ENCODE measurements at places on chromosomes 6 and 20.

GRCh38 chr6:108482559-108482958, 78.2 kb upstream of the FOXO3 start:
- H3K4me3 ChIP-seq, result no peak overlapping the region
- no peak overlapping the region for H3K27ac ChIP-seq
- H3K4me1 ChIP-seq, result no peaks in the 10 kb centered on the region
- H3K27me3 ChIP-seq, result no peaks in the 10 kb centered on the region

GRCh38 chr6:33183071-33183683, 9.1 kb downstream of the COL11A2 start:
- H3K4me1 ChIP-seq, result no peaks in the 10 kb centered on the region
- H3K36me3 ChIP-seq, result no peaks in the 10 kb centered on the region
- no peak for DNase-seq
- H3K27ac ChIP-seq, result no peak overlapping the region

- DNase-seq, result no peak
- H3K27me3 ChIP-seq, result no peaks in the 10 kb centered on the region
- no peak overlapping the region for H3K27ac ChIP-seq
- no peaks in the 10 kb centered on the region for H3K4me1 ChIP-seq
These were observed 95.1 kb upstream of the IYD start for GRCh38 chr6:150273457-150274309.

GRCh38 chr20:8271727-8272126, 139.7 kb downstream of the PLCB1 start:
- H3K4me3 ChIP-seq, result no peak overlapping the region
- no peaks in the 10 kb centered on the region for H3K4me1 ChIP-seq
- no peak overlapping the region for H3K27ac ChIP-seq

GRCh38 chr20:15703171-15703911, 869.9 kb downstream of the KIF16B start:
- DNase-seq, result peak; percentile 19
- H3K4me1 ChIP-seq, result no peaks in the 10 kb centered on the region
- no peaks in the 10 kb centered on the region for H3K36me3 ChIP-seq
- no peaks in the 10 kb centered on the region for H3K27me3 ChIP-seq
- H3K27ac ChIP-seq, result no peak overlapping the region

DNA sequence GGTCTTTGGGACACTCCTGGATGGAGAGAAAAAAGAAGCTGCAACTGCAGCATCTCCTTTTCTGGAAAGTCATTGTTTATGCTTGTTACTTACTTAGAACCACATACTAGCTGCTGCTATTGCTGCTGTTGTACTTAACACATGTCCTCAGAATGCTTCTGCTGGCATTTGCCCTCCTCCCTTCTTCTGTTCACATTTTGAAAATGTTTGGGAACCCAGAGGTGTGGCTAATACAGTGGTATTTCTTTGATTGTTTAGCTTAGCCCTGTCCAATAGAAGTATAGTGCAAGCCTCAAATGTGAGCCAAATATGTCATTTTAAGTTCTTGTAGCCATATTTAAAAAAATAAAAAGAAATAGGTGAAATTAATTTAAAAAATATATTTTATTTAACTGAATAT, 8.4 kb downstream of the DTD1 start:
- no peak overlapping the region for H3K4me3 ChIP-seq
- H3K4me1 ChIP-seq, result no peaks in the 10 kb centered on the region
- H3K27me3 ChIP-seq, result no peaks in the 10 kb centered on the region

DNA sequence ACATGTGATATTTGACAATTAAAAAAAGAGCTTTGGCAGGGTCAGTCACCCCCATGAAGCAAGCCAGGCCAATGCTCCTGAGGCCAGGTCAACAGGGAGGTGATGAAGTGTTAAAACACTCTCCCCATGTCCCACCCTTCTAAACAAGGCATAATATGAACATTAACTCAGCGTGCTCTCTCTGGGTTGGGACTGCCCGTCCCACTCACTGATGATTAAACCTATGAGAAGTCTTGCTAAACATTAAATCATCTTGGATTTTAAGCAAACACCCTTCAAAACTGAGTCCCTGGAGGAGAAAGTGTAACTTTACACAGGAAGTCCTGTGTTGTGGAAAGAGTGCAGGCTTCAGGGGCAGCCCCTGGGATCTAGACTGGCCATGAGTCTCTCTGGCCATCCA, 558.5 kb downstream of the CD83 start:
- no peaks in the 10 kb centered on the region for H3K36me3 ChIP-seq
- H3K4me3 ChIP-seq, result no peak overlapping the region
- DNase-seq, result no peak
- H3K27ac ChIP-seq, result no peak overlapping the region

DNA sequence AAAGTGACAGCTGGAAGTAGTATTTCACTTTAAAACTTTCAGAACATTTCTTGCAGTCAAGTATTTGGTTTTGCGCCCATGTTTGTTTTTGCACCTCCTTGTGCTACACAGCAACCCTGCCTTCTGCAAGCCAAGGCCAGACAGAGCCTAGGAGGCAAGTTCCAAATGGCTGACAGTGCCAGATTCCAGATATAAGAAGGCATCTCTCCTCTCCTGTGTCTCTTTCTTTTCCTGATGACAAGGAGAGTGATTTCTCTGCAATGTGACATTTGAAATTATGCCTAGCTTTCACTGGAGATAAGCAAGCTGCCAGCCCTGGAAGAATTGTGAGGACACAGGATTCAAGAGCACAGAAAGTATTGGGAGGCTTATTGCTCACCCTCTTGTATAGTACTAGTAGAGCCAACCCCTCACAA, 149.1 kb upstream of the TENT5A start:
- H3K27ac ChIP-seq, result no peak overlapping the region
- no peaks in the 10 kb centered on the region for H3K36me3 ChIP-seq
- DNase-seq, result no peak
- H3K4me3 ChIP-seq, result no peak overlapping the region

Data from SJSA1 (cell line).